ENCODE measurements at places on chromosomes 2 and 18.

DNA sequence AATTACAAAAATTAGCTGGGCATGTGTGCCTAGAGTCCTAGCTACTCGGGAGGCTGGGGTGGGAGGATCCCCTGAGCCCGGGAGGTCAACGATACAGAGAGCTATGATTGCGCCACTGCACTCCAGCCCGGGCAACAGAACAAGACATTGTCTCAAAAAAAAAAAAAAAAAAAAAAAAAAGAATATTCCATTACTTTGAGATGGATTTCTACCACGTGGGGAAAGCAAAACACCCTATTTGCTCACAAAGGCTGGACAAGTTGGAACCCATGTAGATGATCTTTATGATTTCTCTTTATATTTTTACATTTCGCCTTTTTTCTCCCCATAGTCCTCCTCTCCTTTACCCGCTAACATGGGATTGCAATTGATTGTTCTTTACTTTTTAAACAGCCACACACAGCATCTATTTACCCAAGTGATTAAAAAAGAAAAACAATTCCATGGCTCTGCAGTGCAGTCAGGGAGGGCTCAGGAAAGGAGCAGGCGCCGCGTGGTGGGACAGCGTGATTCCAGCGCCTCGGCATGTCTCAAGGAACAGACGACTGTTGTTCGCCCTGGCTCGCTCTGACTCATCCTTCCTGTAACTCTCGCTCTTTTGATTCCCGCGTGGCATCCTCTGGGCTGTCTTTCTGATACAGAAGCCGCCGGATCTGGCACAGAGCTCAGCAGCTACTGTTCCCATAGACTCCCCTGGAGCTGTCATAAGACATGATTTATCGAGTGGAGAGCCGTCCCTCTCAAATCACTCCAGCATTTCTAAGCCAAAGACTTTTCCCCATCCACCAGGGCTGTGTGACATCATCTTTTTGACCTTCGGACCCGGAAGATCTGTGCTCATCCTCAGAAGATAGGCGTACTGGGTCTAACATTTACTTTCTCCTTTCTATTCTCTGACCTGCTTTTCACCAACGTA lies 230.4 kb upstream of the AGAP1 start:
- DNase-seq, result no peak

DNA sequence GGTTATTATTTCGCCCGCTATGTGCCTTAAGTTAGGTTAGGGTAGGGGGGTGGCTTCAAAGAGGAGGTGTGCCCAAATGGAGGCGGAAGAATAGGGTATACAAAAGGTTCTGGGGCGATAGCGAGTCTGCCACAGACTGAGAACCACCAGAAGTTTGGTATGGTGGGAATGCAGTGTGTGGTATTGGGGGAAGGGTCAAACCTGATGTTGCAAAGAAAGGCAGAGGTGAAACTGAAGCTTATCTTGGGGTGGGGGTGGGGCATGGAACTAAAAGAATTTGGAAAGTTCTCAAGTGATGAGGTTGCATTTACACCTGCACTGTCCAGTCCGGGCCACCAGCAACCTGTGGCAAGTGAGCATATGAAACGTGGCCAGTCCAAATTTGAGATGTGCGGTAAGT lies 11.8 kb upstream of the CCBE1 start:
- DNase-seq, result no peak

- no peak for DNase-seq
Observed at GRCh38 chr2:106546391-106546990, 59.3 kb downstream of the CD8B2 start.

DNA sequence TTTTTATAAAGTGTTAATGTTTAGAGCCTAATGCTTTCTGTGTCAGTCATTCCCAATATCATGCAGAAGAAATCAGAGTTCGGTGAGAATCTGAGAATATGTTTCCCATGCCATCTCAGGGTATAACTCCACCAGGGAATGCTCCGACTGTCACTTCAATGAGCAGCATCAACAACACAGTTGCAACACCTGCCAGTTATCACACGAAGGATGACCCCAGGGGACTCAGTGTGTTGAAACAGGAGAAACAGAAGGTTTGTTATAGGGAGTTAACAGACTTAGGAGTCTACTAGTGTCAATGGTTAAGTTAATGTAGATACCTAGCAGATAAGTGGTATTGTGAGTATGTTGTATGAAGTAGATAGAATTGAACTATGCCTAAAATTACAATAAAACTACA lies 31.0 kb downstream of the VAPA start:
- no peak for DNase-seq

GRCh38 chr2:231371430-231372054 lies 24.0 kb upstream of the B3GNT7 start:
- DNase-seq, result no peak

DNA sequence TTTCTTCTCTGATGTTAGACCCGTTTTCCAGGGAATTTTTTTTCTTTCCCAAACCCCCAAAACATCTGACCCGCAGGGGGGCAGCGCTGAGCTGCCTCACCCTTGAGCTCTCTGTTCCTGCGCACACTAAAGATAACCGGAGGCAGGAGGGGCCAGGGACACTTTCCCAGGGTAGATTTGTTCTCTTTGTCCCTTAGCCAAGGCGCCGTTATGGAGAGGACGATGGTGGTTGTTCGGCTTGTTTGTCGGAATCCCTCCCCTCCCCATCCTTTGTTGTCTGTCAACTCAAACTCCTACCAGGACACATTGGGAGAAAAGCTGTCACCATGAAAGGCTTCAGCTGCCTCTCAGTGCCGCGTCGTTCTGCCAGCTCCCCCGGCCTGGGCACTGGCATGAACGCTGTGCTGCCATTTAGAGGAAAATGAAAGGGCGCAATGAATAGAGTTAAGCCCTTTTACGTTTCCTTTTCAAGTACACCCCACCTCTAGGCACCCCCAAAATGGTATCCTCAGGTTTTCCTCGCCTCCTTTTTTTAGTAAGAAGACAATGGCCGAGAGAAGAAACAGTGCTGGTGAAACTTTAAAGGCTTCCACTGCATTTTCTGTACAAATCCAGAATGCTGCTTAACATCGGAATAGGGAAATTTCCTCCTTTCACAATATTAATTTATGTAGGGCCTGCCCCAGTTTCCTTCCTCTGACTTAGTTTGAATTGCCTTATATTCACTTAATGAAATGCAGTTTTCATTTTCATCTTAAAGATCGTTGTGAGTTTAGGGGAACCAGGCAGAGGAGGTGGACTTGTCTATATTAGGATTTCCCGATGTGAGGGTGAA lies 62.1 kb downstream of the RND3 start:
- DNase-seq, result no peak

GRCh38 chr18:13871701-13872100 lies 43.6 kb downstream of the MC2R start:
- no peak for DNase-seq

- DNase-seq, result no peak
Observed at GRCh38 chr2:38948995-38949394, 59.3 kb downstream of the ARHGEF33 start.

DNA sequence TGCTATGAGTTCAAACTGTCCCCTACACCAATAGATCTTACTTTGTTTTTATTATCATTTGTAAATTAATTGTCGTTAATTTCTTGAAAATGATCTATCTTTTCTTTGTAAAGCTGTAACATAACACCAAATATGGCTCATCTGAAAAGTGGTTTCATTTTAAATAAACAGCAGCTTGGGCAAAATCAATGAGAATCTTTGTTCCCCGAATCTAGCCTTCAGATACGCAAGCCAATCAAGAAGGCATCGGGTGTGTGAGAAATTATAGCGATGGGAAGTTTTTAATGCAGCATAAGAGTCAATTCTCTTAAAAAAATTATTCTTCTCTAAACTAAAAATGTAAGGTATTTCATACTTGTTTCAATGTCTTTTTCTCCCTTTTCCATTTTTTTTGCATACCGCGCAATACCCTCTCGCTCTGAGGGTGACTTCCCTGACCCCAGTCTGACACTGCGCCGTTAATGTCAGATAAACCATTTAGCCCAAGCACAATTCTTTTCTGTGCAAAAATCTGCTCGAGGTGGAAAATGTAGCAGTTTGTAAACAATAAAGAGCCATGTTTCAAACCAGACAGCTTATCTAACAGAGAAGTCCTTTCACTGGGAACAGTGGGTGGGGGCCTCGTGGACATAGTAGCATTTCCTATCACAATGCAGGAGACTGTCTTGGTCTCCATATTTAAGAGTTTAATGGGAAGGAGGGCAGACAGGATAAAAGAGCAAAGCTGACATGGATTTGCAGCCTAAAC lies 129.4 kb downstream of the TCF4 start:
- DNase-seq, result no peak

- no peak for DNase-seq
Observed at GRCh38 chr18:36829362-36830157, 633 bp downstream of the KIAA1328 start.

DNA sequence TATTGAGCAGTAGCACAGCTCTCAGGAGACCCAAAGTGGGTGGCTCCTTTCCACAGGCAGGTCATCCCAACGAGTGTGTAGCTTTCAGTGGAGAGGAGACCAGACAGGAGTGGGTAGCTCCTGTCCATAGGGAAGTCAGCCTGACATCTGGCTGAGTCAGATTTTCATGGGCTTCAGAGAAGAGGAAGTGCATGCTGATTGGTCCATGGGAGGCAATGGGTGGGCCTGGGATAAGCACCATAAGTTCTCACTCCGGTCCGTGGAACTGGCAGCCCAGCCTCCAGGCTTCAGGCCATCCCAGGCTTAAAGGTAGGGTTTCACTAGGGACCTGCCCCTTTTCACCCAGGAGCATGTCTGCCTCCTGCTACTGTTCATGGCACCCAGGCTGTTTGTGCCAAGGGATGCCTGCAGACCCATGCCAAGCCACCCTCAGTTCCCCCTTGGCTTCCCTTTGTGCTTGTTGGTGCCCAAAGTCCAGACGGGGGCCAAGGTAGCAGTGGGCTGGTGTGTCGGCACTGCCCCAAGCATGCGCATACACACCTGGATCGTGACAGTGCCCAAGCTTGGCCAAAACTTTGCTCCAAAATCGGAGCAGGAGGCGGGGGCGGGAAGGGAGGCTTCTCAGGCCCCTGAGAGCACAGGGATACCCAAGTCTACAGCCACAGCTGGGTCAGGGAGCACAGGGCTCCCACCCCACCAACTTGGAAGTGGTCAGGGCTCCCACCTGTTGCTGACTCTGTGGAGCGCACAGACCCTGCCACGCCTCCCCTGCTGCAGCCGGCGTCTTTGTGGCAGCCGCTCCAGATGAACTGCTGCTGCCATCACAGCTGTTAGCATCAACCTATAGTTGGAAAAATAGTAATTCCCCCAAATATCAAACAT lies 26.4 kb downstream of the MARCHF7 start:
- no peak for DNase-seq

GRCh38 chr2:8543383-8544170 lies 138.3 kb upstream of the ID2 start:
- DNase-seq, result peak; percentile 33

DNA sequence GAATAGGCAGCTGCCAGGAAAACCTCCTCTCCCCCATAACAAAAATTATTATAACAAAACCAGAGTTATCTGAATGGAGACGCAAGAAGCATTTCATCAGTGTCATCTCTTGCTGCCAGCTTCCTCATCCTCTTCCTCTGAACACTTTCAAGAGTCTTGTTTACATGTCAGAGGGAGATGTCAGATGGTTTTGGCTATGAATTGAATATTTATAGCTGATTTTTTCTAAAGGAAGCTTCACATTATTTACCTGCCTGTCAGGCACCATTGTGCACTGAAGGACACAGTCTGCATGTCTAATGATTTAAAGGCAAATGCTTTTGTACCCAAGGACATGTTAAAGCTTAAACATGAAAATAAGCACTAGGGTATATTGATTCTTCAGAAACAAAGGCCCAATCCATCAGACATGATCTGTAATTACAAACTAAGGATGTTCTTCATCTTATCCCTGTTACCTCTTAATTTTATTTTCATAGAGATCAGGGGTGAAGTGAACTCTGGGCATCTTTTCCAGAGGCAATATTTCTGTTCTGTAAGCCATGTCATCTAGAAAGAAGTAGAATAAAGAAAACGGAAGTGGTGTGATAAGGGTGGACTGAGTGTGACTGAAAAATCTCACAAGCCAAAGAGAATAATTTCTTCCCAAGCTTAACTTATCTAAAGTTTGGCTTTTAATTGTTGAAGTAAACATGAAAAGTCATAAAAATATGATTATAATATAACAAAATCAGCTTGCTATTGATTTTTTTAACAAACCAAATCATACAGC lies 168.7 kb downstream of the ANKRD44 start:
- no peak for DNase-seq

DNA sequence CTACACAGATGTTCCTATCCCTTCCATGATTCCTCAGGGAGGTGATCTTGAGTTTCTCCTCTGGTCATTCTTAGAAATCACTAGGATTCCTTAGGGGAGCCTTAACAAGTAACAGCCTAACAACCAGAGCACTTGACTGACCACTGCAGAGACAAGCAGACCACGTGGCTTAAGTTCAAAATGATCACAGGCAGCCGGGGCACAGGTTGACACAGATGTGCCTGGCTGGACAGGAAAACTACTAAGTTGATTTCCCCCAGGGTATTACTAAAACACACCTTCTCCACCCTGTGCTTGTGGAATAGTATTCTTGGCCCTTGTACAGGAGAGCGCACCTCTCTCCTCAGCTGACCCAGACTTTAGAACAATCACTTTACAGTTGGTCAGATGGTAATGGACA lies 29.9 kb downstream of the ST3GAL5 start:
- DNase-seq, result no peak

- no peak for DNase-seq
Observed at GRCh38 chr18:58013241-58014211, 30.5 kb upstream of the NEDD4L start.

GRCh38 chr2:174180165-174180724 lies 68.1 kb downstream of the OLA1 start:
- no peak for DNase-seq
